Astrocyte of the hippocampus (primary cell): ENCODE measurements at places on chromosomes 4 and X.
A peak's percentile ranks its signal among the peaks of the same experiment; 100 is the strongest.

DNA sequence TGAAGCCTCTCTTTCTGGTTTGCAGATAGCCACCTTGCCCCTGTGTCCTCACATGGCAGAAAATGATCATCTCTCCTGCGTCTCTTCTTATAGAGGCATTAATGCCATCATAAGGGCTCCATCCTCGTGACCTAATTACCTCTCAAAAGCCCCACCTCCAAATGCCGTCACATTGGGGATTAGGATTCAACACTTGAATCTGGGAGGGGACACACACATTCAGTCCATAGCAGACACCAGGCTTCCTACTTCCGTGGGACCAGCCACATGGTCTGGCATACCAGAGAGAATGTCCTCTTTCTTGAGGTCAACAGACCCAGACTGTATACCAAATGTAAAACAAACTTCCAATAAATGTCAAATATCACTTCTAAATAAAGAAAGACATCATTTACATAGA lies 82.3 kb upstream of the S100G start:
- no peak for DNase-seq

GRCh38 chr4:36111172-36111571 lies 133.1 kb downstream of the ARAP2 start:
- DNase-seq: no peak

DNA sequence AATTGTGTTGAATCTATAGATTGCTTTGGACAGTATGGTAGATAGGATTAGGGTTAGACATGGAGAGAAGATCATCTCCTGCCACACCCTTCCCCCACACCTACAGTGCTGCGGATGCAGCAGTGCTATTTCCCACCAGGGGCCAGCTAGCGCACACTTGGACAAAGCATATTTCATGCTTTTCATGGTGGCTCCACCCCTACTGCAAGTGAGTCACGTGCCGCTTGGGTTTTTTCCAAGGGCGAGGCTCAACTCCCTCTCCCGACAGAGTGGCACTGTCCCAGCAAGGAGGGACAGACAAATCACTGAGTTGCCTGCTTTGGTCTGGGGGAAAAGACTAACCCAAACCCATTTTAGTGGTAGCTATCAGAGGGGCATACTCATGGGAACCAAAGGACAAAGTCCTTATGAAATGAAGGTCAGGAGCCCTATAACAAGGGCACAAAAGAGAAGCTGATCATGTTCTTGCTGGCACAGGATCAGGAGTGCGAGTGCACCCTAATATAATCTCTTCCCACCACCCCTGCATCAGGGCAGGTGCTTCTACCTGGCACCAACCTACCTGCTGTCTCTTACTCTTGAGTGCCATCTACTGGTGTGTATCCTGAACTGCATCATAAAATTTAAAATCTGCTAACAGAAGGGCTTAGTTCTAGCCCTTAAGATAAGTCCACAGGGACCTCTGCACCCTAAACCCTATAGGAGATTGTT lies 55.1 kb upstream of the PGAM4 start:
- no peak for DNase-seq

- no peak for DNase-seq
Measured at GRCh38 chr4:93433840-93434239, 394.7 kb upstream of the ATOH1 start.

DNA sequence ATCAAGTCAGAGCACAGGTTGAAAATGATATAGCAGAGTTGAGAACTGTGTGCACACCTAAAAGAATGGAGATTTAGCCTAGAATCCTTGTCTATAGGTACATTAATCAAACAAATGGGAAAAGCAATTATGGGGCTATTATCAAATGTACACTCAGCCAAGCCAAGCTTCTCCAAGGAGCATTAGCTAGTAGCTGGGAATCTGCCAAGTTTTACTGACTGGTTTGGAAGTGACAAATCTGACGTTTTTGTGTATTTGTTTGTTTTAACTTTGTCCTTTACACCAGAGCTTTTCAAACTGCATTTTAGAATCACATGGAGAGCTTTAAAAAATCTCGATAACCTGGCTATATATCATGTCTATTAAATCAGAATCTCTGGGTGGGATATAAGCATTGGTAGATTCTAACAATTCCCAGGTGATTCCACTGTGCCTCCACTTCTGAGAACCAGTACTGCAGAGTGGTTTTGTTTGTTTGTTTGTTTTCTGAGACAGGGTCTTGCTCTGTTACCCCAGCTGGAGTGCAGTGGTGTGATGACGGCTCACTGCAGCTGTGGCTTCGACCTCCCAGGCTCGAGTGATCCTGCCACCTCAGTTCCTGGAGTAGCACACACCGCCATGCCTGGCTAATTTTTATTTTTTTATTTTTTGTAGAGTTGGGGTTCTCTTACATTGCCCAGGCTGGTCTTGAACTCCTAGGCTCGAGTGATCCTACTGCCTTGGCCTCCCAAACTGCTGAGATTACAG lies 279.8 kb downstream of the UNC5C start:
- peak; percentile 60 for DNase-seq

- peak; percentile 86 for DNase-seq
Measured at GRCh38 chr4:104490770-104491480, 3.8 kb downstream of the CXXC4 start.

GRCh38 chr4:179662522-179662921 lies 2220.3 kb upstream of the AGA start:
- DNase-seq: peak; percentile 14

DNA sequence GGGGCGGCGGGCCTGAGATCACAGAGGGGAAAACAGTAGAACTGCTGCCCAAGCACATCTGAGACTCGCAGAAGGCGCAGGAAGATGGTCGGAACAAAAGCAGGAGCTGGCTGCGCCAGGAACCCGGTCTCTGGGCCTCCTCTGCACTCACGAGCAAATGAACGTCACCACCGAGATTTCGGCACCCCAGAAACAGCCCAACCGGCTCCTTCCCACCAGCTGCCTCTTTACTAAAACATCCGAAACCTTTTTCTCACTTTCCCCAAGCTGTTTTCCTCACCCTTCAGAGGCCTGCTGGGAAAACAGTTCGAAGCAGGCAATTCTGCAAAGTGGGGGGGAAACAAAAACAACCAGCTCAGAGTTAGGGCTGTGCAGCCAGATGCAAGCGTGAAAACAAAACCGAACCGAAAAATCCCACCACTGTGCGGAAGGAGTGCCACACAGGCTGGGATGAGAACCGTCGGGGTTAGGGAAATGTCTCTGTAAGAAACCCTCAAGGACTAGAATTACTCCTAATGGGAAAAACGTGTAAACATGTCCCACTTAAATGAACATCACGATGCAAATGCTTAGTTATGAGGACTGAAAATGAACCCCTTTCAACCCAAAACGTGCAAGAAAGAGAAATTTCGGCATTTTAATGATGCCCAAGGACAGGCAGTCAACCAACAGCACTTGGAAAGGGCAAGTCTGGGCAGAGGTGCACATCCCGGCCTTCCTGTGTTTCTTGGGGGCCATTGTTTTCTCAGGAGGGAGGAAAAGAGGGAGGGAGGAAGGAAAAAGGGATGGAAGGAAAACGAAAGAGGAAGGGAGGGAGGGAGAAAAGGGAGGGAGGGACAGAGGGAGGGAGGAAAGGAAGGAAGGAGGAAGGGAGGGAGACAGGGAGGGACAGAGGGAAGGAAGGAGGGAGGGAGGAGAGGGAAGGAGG lies 15.8 kb downstream of the DHRSX start:
- DNase-seq: peak; percentile 68

DNA sequence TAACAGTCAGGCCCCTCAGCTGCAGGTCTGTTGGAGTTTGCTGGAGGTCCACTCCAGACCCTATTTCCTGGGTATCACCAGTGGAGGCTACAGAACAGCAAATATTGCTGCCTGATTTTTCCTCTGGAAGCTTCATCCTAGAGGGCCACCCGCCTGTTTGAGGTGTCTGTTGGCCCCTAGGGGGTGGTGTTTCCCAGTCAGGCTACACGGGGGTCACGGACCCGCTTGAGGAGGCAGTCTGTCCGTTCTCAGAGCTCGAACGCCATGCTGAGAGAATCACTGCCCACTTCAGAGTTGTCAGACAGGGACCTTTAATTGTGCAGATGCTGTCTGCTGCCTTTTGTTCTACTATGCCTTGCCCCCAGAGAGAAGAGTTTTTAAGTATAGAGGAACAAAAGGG lies 160.8 kb downstream of the DKK2 start:
- no peak for DNase-seq

GRCh38 chr4:82584931-82585330 lies 23.1 kb upstream of the TMEM150C start:
- DNase-seq: no peak

DNA sequence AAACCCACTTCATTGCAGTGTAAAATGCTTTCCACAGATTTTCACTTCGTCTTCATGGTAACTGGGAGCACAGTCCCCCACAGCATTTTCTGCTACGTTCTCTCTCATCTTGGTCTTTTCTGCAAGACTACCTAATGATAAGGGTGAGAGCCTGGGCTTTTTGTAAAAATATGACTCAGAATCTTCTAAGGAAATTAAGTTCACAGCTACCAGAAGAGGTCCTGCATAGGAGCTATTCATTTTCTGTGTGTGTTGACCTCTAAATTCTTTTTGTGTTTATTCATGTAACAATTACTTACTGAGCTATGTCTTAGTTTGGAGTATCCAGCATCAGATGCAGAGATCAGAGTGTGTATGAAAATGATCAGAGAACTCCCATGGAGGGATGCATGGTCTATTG lies 192.2 kb downstream of the CPEB2 start:
- DNase-seq: no peak

GRCh38 chrX:71994601-71995000 lies 84.0 kb downstream of the NHSL2 start:
- DNase-seq: no peak

DNA sequence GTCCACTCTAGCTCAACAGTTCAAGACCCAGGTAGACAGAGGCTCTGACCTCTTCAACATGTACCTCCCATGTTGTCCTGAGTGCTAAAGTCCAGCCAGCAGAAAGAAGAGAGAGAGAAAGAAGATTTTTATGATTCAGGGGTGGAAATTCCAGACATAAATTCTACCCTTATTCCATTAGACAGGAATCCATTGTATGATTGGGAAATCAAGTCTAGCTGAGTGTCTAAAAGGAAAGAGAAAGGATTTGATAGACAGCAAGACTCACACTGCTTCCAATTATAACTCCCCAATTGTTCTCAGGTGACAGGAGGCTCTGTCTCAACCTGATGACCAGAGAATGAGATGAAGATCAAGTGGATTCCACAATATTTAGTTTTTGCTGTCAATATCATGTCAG lies 27.9 kb upstream of the PGM2 start:
- DNase-seq: no peak

DNA sequence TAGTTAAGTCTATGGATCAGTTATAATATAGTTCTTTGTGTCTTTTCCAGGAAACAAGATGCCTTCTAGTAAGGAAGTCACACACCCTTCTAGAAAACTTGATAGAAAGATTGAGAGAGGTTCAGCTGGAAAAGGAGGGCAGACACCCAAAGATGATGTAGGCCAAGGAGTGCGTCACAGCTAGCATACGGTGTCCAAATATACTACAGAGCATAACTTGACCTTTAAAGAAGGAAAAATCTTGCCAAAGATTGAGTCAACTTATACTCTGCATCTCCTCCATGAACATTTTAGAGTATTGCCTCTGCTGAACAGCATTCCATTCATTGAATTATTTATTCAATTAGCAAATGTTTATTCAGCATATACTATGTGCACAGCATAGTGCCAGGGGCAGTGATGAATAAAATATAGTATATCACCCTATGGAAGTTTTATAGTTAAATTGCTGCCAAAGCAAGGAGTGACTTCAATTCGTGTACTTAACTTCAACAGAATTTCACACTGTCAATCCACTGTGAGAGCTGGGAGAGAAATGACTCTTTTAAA lies 51.9 kb upstream of the SLC6A14 start:
- no peak for DNase-seq

- DNase-seq: no peak
Measured at GRCh38 chrX:68598841-68599240, 48.6 kb upstream of the STARD8 start.

DNA sequence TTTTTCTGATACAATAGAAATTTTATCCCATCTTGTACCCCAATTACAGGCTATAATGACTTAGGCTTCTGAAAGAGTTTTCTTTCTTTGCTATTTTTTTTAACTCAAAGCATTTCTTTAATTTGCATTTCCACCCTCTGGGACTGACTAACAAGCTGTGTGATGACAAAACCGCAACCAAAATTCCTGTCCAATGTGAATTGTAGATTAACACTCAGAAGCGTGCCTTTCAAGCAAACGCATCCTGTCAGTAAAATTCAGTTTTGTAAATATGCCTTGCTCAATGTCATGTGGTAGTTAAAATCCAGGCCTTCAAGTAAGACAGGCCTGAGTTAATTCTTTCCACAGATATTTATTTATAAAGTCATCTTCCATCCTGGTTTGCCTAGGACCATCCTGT lies 50.3 kb downstream of the STK32B start:
- peak; percentile 30 for DNase-seq

DNA sequence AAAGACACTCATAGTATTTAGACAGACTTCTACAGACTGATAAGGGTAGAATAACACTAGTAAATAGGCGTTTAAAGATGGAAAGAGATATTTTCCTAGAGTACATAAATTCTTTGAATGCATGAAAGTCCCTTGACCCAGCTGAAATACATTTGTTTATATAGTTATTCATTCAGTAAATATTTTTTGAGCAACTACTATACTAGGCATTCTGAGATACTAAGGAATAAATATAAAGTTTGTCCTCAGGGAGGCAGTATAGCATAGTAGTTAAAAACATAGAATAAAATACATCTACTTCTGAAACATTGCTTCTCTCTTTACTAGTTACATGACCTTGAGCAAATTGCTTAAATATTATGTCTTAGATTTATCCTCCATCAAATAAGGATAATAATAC lies 27.4 kb downstream of the HMGN5 start:
- DNase-seq: peak; percentile 26

DNA sequence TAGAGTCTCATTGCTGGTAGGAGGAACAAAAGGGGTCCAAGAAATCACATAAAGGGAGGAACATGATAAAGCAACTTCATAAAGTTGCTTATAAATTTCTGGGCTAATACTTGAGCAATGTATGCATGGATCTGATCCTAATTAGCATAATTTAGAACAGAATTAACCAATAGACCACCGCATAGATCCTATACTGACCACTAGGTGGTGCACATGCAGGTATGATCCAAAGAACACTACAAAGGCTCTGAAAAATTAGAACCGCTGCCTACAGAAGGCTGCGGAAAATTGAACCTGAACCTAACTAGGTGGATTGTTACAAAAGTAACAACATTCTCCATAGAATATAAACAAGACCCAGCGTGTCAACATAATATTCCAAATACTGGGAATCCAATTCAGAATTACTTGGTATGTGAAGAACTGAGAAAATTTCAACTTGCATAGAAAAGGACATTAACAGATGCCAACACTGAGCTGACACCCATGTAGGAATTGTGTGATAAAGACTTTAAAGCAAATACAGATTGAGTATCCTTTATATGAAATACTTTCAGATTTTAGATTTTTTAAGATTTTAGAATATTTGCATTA lies 23.3 kb downstream of the BRCC3 start:
- peak; percentile 43 for DNase-seq

- DNase-seq: no peak
Measured at GRCh38 chr4:20445933-20446723, 194.4 kb downstream of the SLIT2 start.

- DNase-seq: peak; percentile 42
Measured at GRCh38 chrX:41384051-41384705, 50.2 kb downstream of the DDX3X start.
